Posterior cingulate gyrus (tissue), 11 donors: ENCODE measurements at places on chromosomes 5 and 9.
A peak's percentile ranks its signal among the peaks of the same experiment; 100 is the strongest.

GRCh38 chr9:7185612-7186011, 427.8 kb downstream of the KDM4C start:
- DNase-seq, result no peak

GRCh38 chr9:111483439-111483857, 735 bp downstream of the ECPAS start:
- peak; percentile 28 for DNase-seq

GRCh38 chr5:155021842-155022241, 8.3 kb downstream of the KIF4B start:
- DNase-seq, result no peak

DNA sequence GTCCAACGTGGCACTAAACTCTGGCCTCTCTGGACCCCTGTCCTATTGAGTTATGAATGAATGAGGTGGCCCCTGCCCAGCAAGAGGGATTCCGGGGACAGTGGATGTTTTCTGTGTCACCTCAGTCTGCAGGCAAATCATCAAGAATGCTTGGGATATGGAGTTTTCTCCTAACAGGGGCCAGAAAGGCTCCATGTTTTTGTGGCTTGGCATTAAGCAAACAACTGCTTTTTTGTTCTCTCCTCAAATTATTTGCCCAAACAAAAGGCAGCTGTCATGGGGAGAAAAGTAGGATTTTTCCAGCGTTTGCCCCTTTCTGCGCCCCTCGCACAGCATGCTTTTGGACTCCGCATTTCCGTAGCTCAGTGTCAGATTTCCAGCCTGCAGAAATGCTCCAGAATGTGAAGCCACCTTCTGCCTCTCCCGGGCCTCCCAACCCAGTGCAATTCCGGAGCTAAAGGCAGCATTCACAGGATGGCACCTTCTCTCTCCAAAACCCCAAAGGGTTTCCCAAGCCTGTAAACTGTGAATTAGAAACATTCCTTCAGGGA, 553.3 kb downstream of the CCDC171 start:
- no peak for DNase-seq

GRCh38 chr9:28951945-28952344, 1378.7 kb upstream of the C9orf72 start:
- DNase-seq, result no peak

DNA sequence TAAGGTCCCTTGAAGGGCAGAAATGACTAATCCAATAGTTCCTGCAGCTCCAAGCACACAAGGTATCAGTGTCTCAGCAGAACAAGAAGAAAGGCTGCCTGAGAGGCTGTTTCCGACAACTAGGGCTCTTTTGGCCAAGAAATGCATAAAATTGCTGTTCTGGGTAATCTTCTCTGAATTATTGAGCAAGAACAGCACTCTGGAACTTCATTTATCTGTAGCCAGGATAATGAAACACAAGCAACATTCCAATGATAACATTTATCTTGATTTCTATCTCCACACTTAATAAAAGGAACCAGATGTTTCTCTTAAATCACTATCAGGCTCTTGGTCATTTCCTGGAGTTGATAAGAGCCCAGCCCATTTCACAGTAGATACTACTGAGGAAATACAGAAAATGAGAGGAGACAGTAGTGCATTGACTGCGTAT, 17.0 kb upstream of the AUH start:
- no peak for DNase-seq

DNA sequence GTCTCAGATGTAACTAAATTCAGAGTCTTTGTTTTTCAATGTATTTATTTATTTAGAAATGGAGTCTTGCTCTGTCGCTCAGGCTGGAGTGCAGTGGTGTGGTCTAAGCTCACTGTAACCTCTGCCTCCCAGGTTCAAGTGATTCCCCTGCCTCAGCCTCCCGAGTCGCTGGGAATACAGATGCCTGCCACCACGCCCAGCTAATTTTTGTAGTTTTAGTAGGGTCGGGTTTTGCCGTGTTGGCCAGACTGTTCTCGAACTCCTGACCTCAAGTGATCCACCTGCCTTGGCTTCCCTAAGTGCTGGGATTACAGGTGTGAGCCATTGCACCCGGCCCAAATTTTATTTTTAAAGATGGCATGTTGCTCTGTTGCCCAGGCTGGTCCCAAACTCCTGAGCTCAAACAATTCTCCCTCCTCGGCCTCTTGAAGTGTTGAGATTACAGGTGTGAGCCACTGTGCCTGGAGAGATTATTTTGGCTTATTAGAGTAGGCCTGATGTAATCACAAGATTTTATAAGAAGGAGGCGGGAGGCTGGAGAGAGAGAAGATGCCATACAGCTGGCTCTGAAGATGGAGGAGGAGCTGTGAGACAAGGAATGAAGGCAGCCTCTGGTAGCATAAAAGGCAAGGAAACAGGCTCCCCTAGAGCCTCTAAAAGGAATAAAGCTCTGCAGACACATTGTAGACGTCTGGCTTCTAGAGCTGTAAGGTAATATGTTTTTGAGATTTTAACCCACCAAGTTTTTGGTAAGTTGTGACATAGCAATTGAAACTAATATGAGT, 12.9 kb upstream of the KLF9 start:
- DNase-seq, result no peak
